HTR-8/SVneo (cell line): ENCODE measurements at places on chromosomes 16 and 17.

DNA sequence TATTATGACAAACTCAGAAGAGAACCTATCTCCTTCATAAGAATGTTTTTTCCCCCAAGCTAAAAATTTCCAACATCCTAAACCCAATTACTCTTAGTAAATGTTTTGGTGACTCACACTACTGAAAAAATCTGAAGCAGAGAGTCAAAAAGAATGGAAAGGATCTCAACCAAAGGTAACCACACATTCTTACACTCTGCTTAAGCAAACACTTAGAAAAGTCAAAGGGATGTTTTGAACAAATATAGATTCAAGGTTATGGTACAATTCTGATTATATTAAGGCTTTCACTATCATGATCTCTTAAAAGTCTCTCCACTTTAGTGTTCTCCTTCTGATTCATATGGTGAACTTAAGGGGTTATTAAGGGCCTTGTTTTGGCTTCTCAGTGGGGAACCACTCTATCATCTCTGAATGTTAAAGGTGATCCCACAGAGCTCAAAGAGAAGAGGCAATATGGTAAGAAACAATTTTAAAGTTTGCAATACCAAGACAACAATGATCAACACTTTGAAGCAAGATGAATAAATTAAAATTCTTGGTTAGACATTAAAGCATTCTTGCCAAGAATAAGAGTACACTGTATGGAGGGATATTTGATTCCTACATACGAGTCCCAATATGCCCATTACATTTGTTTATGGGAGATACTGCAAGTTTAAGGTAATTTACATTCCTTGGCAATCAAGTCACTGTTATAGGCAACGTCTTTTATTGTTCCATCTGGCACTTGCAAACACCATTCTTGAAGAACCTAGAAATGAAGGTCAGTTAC, 69.2 kb downstream of the CDC27 start:
- peak; percentile 32 for DNase-seq

DNA sequence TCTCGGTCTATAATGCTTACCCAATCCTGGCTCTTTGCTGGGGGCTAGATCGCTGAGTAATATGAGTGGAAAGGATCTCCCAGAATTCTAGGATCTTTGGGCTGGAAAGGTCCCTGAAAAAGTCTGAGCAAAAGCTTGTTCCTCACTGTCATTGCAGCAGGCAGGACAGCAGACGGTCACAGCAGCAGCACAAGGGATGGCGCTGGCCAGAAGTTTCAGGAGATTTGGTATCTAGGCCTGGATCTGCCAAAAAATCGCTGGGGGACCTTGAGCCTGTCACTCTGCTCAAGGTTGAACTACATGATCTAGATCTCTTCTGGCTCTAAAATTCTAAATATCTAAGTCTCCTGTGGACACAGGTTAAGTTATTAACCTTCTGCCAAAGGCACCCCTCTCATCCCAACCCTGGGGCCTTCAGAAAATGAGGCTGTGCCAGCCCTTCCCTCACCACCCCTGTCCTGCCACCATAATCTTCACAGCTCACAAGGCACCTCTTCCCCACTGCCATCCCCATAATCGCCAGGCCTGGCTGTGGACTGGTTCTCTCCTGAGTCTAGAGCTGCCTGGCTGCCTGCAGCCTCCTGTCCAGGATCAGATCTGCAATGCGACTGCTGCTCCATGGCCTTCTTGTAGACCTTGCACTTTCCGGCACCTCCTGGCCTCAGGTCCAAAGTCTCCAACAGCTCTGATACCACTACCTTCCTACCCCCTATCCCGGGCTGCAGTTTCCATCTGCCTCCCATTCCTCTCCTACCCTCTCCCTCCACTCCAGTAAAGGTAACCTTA, 10.2 kb downstream of the MYO18A start:
- DNase-seq, result no peak

GRCh38 chr16:55051571-55052347, 121.1 kb downstream of the IRX5 start:
- no peak for DNase-seq

GRCh38 chr16:3602320-3602653, 9.1 kb downstream of the SLX4 start:
- no peak for DNase-seq

DNA sequence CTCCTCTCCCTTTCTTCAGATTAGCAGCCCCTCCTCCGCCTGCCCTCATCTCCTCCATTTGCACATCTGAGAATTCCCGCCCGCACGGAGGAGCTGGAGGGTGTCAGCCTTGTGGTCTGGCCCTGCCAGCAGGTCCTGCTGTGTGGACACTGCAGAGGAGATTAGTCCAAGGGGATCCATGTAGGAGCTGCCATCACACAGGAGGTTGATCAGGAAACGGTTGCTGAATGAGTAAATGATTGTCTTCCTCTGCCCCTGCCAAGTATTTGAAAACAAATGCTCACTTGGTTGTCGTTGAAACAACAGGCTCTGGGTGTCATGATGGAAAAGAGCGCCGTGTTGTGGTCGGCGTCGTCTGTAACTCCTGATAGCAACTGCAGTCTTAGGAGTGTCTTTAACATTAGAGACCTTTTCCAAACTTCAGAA, 63.8 kb upstream of the CHMP6 start:
- no peak for DNase-seq
